NCI-H82 (cell line): ENCODE measurements at places on chromosomes 3 and 15.

DNA sequence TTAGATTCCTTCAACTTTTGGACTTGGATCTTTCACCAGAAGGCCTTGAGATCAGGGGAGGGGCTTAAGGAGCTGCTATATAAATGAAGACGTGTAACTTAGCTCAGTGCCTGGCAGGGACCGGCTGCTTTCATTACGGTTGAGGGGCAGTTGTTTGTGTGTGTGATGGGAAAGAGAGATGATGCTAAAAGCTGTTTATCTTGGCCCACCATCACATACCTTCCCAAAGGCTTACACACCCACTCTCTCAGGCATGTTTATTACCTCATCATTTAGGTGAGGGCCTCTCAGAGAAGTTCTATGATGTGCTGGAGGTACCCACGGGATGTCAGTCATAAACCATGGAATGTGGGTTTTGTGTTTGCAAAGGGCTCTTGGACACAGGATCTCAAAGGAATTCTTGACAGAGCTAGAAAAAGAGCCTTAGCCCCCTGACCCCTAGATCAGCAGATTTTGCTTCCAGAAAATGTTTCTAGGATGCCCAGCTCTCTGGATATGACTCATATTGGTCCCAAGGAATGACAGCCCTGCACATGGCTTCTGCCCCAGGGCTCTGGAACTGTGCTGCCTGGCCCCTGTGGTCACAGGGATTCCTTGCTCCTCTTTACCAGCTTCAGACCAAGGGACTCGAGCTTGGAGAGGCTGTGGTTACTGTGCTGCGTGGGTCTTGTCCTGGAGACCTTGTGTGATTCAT is 15.9 kb upstream of the SMAD3 start:
- DNase-seq, result no peak

DNA sequence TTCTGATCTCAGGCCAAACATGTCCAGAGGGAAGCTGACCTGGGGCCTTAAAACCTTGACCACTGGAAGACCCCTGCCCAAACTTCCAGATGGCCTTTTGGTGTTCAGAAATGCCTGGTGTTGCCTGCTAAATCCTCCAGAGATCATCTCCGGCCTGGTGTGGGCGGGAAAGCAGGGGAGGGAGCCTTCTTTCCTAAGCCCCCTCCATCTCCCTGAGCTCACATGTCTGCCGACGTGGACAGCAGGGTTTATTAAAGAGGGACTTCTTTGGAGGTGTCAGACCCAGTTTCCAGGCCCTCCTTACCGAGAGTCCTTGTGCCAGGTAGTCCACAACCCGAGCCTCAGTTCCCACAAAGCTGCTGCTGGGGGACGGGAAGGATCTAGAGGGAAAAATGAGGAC is 55.9 kb upstream of the SLC6A1 start:
- no peak for DNase-seq

DNA sequence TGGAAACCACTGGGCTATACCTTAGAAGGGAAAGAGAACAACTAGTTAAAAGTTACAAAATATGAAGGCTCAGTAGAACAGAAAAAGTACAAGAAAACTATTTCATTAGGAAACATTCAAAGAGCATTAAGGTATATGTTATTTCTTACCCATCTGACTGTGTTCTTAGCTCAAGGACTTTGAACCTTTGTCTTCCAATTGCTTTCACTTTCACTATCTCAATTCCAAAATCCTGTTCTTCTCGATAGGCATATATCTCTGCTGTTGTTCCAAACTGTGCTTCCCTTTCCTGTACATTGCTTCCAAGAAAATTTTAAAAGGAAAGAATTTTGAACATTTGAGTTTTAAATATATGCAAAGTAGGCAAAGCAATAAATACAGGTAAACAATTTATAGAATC is 6.9 kb downstream of the CRBN start:
- no peak for DNase-seq

- DNase-seq, result no peak
These were observed 95.9 kb downstream of the SEMA5B start for GRCh38 chr3:122931636-122932035.

- no peak for DNase-seq
These were observed 15.7 kb downstream of the KCNMB2 start for GRCh38 chr3:178551916-178552321.

DNA sequence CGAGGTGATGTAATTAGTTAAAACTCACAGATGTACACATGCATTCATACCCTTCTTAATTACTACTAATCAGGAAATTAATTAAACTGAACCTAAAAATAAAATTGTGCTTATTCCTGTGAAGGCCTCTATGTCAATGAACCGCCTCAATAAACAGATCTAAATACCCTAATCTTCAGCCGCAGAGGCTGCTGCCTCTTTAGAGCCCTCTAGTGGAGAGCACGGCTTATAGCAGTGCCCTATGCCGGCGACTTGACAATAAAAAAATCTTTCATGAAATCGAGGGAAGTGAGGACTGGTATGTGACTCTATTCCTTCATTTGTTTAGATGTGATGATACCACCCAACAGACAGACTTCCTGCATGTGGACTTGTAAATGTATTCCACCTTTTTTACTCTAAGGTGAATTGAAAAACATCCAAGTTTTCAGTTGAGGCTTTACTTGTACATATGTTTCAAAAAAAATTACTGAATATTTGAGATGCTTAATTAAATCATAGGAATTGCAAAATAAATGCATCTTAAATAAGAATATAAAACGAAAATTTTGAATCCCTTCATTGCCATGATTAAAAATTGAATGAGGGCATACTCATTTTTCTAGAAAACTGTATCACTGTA is 8.3 kb upstream of the EPHA3 start:
- peak; percentile 77 for DNase-seq

DNA sequence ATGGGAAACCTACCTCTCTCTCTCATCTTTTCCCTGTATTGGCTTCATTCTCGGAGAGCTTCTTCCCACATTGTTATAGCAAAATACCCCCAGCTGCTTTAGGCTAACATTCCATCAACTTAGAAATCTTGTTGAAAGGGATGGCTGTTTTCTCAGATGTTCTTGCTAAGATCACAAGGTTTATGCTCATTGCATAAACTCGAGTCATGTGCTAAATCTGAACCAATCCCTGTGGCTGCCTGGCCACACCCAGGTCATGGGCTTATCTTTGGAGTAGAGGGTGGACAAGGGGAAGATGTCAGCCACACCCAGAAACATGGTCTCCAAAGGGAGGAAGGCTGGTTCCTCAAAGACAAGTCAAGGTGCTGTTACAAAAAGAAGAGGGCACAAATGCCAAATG is 150.6 kb upstream of the UMPS start:
- no peak for DNase-seq

- no peak for DNase-seq
These were observed 765.9 kb upstream of the GRM7 start for GRCh38 chr3:6095006-6095405.

GRCh38 chr3:18224426-18224825 is 200.7 kb downstream of the SATB1 start:
- no peak for DNase-seq

DNA sequence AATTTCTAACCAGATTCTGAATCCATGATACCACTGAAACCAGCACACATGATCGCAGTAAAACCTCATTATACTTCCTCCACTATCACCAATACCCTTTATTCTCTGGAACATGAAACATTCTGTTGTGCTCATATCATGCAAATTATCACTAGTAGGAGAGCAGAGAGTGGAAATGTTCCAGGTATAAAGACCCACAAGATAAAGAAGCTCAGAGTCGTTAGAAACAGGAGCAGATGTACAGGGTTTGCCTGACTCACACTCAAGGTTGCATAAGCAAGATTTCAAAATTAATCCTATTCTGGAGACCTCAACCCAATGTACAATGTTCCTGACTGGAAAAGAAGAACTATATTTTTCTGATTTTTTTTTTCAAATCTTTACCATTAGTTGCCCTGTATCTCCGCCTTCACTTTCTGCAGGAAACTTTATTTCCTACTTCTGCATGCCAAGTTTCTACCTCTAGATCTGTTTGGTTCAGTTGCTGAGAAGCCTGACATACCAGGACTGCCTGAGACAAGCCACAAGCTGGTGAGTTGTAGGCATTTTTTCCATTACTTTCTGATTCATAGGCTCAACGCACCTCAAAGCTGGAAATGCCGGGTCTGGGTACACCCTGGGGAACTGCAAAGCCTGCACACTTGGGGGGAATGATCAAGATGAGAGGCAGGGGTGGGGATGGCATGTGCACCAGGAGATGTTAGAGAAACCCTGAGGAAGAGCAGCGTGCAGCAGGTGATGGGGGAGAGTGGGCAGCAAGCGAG is at the start of gene CCR2:
Gene CCR2, plus strand, starts transcription at position 465 of the 764 bp plus-strand sequence. CDS start 3,417 bp downstream, outside the sequence.
- no peak for DNase-seq

GRCh38 chr3:169430707-169431404 is 232.7 kb downstream of the MECOM start:
- DNase-seq, result no peak

GRCh38 chr3:181739628-181740027 is 27.9 kb downstream of the SOX2 start:
- no peak for DNase-seq

DNA sequence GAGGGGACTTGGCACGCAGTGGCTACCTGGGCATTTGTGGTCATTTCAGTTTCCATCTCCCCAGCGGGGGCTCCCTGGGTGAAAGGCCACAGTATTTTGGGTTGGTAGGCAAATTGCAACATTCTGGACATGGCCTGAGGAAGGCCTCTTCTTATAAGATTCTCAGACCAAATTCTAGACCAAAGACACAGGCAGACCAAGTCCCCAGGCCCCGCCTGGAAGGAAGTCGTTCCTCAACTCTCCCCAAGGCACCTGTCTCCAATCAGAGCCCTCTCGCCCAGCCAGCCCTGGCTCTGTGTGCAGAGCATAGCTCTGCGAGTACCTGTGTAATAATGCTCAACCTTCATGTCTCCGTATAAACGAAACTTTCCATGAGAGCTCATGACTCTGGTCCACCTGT is 53.1 kb downstream of the GRIP2 start:
- DNase-seq, result no peak

DNA sequence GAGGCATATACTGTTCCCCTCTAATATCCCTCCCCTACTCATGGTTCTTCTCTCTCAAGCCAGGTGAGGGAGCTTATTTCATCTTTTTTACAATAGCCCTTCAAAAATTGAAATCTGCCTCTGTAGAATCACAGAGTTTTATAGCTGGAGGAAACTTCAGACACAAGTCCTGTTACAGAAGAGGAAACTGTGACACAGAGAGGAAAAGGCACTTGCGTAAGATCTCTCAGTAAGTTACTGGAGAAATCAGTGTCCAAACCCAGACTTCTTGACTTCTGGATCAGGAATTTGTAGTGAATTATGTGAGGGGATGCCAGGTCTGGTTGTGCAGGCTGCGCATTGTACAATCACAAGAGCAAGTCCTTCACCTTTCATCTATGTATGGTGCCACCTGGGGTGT is 4.6 kb downstream of the FGD5 start:
- DNase-seq, result no peak

- DNase-seq, result no peak
These were observed 11.0 kb upstream of the RAB7A start for GRCh38 chr3:128714887-128715491.

- DNase-seq, result no peak
These were observed 211.5 kb upstream of the ICE2 start for GRCh38 chr15:60690350-60690961.

GRCh38 chr3:299590-300301 is 103.2 kb downstream of the CHL1 start:
- no peak for DNase-seq

DNA sequence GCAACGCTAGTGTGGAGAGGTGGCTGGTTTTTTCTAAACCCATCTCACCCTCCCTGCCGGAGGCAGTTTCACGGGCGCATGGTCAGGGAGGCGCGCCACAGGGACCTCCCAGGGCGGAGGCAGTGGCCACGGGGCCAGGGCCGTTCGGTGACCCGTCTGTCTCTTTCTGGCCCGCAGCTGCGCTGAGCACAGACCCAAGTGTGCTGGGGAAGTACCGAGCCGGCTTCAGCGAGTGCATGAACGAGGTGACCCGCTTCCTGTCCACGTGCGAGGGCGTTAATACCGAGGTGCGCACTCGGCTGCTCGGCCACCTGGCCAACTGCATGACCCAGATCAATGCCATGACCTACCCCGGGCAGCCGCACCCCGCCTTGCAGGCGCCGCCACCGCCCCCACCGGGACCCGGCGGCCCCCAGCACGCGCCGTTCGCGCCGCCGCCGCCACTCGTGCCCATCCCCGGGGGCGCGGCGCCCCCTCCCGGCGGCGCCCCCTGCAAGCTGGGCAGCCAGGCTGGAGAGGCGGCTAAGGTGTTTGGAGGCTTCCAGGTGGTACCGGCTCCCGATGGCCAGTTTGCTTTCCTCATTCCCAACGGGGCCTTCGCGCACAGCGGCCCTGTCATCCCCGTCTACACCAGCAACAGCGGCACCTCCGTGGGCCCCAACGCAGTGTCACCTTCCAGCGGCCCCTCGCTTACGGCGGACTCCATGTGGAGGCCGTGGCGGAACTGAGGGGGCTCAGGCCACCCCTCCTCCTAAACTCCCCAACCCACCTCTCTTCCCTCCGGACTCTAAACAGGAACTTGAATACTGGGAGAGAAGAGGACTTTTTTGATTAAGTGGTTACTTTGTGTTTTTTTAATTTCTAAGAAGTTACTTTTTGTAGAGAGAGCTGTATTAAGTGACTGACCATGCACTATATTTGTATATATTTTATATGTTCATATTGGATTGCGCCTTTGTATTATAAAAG is 1.8 kb downstream of the HES1 start:
- DNase-seq, result peak; percentile 82

DNA sequence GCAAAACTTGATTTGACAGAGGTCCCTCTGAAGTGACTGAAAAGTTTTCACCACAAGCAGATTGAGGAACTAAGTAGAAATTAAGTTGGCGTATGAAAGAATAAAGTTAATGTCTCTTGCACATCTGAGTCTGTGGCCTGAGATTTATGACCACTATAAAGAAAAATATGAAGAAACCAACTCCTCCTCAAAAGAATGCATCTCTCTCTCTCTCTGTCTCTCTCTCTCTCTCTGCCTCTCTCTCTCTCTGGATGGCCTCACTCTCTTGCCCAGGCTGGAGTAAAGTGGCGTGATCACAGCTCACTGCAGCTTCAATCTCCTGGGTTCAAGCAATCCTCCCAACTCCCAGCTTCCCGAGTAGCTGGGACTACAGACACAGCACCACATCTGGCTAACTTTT is 55.2 kb downstream of the RPL22L1 start:
- no peak for DNase-seq

DNA sequence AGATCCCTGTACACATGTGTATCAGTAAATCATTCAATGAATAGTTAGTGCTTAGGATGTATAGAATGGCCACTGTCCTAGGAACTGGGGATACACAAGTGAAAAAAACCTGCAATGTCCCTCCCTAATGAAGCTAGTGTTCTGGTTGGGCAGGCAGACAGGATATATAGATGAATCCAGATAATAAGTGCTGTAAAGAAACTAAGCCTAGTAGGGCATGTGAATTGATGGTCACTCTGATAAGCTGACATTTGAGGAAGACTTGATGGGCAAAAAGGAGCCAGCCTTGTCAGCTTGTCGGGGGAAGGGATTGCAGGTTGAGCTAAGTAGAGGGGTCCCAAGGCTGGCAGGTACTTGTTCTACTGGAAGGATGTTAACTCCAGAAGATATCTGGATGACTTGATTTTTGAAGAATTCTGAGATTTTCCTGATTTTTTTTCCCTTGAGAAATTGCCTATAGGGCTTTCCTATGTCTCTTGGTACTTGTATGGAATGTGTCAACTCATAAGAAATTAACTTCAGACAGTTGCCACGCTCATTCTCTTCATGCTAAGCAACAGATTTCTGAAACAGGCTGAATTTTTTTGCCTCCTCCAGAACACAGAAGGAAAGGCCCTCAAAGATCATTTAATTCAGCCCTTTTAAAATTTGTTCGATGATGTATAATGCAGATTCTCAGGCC is 6.3 kb upstream of the KIF23 start:
- DNase-seq, result no peak
